Smooth muscle cell of the brain vasculature (primary cell): ENCODE measurements at places on chromosomes 16 and 17.

- DNase-seq = no peak
Observed at GRCh38 chr17:35171834-35172233, 22.4 kb downstream of the SLC35G3 start.

DNA sequence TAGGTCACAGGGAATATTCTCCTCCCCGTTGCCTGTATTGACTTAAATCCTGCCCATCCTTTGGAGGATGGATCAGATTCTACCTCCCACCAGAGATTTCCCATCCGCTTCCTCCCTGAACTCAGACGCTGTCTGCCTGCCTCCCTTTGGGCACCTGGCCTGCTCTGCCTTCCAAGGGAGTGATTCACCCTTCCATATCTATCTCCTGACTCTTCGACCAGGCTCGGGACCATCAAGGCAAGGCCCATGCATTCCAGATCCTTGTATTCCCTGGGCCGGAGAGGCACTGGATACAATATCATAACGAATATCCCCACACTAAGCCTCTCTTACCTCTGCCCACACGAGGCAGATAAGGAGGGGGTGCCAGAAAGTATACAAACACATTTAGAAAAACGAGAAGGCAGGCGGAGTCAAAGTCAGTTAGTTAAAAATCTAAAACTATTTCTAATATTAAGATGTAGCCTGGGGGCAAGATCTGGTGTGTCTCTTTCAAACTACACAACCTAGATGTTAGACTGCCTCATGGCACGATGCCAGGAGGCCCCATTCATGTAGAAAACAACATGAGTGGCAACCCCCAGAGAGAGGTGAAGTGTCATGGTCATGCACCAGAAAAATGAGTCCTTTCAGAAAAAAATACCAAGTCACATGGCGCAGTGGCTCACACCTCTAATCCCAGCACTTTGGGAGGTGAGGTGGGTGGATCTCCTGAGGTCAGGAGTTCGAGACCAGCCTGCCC is 9.2 kb downstream of the PMP22 start:
- no peak for DNase-seq

- DNase-seq = peak; percentile 98
Observed at GRCh38 chr17:59837308-59838051, 55.3 kb downstream of the TUBD1 start.

GRCh38 chr16:29835926-29836325 is 15.7 kb downstream of the MVP start:
- no peak for DNase-seq

DNA sequence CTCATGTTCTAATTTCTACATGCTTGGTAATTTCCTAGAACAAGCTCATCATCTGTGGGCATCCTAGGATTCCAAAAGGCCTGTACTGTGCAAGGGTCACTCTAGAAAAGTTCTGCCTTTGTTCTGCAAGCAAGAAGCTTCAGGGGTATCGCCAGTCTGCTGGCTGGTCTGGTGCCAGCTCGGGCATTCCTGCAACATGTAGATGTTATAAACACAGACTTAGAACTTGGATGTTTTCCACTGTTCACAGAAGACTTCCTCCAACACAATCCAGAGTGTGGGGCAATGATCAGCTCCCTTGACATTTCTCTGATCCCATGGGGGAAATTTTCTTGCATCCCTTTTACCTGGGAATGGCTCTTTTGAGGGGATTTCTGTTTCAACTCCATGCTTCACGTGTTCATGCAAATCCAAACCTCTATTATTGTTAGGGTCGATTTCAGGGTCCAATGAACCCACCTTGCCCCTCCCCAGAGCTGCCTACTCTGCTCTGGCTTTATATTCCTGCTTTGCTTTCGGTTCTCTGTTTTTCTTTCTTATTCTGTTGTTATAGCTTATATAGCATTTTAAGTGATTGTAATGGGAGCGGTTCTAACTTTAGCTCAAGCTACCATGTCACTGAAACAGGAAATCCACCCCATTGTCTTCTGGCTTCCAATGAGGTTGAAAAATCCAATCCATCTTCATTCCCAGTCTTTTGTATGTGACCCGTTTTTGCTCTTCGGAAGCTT is 25.3 kb downstream of the UBE2O start:
- DNase-seq = no peak

DNA sequence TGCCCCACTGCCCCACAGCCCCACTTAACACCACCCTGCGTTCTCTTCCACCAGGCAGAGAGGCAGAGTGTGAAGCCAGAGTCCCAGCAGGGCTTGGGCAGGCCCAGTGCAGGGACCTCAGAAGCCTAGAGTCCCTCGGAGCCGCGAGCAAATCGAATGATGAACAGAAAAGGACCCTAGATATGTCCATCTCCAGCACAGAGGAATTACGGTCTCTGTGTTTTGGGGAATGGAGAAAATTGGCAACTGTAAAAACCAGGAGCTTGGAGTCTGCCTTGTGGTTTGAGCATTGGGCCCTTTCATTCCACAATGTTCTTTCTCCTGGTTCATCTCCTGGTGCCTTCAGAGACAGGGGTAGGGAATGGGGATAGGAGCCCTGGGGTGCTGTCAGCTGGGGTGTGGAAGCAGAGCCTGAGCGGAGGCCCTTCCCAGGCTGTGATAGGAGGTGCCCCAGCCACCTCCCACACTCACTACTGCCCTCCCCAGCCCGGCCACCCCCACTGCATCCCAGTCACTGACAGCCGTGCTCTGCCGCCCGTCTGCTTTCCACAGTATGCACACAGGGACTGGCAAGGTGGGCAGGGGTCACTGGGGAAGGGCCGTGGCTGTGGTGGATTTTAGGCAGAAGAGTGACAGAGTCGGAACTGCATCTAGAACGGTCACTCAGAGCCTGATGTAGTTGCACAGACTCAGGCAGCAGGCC is 26.7 kb downstream of the TBX4 start:
- DNase-seq = no peak

DNA sequence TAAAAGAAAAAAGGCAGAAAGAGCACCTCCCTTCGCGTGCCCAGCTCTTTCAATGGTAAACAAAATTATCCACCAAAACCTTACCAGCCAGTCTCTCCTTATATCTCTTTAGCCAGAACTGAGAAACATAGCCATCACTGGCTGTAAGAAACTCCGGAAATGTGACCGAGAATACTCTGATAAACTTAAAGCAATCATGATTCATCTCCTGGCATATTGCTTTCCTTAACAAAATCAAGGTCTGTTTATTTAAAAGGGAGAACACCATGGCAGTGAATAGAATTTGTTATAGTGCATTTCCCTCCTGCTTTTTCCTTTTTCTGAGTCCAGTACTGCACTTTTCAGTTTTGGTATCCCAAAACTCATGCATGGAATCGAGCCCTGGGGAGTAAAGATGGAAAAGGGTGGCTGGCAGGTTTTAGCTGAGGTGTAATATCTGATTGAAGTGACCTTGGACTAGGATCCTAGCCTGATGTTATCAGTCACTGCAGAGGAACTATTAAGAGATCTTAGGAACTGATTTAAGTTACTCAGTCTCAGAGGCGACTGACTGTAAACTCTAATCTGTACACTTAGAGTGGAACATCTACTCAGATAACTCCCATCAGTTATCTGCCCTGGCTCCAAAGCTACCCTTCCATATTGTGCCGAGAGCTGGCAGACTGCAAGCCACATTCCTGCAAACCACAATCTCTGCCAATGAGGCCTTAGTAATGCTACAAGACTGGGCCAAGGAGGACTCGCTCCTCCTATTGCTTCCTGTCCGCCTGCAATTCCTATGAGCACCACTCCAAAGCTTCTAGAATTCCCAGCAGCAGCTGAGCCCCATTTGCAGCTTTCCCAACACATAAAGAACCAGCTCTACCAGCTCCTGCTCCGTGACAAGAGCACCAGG is 7.4 kb upstream of the COX10 start:
- DNase-seq = no peak

DNA sequence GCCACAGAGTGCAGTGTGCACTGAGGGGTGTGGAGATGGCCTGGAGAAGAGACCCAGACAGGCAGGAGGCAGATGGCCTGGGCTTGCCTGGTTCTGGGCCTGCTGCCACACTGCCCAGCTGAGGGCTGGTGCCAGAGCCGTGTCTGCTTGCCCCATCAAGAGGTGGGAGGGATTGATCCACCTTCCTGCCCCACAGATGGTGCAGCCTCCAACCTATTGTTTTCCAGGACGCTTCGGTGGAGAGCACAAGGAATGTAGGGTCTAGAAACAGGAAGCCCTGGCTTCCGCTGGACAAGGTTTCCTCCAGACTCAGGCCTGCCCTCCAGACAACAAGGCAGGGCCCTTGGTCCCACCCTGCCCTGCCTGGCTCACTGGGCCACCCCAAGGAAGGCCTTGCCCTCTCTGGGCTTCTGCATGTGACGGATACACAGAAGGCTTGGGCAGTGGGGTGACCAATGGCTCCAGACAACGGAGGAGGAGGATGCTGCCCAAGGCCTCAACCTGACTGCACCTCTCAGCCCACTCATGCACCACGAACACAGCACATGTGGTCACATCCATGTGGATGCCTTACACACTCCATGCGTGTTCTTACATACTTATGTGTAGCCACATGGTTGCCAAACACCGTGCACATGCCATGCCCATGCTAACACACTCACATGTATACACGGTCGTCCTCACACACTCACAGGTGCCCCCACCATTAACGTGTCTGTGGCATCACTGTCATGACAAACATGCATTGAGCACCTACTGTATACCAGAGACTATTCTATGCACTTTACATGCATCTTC is 6.5 kb upstream of the CDH5 start:
- no peak for DNase-seq

DNA sequence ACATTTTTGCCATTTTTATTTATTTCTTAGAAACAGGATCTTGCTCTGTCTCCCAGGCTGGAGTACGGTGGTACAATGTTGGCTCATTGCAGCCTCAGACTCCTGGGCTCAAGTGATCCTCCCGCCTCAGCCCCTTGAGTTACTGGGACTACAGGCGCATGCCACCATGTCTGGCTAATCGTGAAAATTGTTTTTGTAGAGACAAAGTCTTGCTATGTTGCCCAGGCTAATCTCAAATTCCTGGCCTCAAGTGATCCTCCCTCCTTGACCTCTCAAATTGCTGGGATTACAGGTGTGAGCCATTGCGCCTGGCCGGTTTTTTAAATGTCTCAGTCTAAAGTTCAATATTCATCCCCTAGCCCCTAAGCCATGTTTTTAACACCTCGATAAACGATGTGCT is 182.8 kb upstream of the CACNG3 start:
- no peak for DNase-seq

DNA sequence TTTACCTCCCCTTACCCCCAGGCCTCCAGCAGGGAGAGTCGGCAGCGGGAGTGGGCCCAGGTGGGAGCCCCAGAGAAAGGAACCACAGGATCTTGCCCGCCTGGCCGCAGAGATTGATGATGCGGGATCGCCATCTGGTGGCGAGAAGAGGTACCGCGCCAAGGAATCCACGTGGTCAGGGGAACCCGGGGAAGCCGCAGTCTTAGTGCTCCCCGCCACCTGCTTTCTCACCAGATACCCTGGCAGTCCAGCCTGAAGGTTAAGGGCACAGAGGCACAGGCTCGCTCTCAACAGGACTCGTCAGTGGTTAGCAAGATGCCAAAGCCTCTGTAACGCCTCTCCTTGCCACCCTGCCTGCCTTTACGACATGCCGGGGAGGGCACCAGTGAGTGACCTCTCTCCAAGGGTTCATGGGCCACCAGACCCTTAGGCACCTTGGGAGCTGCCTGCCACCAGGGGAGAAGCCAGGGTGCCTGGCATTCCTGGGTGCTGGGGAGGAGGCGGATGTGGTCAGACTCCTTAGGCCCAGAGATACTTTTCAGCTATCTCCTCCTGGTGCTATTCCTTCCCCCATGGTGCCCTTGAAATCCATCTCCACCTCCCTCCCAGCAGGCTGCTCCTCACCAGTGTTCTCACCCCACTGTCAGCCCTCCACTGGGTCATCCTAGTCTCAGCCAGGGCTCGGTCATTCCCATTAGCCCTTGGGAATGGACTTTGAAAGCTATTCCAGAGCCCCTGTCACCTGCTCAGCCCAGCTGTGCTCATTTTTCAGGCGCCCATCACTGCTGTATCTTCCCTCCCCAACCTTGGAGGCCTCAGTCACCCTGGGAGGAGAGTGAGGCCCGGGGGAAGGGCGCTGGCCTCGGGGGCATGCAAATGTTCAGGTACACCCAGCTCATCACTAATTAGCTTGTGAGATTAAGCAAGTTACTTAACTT is 5.5 kb upstream of the RHBDF2 start:
- DNase-seq = no peak

DNA sequence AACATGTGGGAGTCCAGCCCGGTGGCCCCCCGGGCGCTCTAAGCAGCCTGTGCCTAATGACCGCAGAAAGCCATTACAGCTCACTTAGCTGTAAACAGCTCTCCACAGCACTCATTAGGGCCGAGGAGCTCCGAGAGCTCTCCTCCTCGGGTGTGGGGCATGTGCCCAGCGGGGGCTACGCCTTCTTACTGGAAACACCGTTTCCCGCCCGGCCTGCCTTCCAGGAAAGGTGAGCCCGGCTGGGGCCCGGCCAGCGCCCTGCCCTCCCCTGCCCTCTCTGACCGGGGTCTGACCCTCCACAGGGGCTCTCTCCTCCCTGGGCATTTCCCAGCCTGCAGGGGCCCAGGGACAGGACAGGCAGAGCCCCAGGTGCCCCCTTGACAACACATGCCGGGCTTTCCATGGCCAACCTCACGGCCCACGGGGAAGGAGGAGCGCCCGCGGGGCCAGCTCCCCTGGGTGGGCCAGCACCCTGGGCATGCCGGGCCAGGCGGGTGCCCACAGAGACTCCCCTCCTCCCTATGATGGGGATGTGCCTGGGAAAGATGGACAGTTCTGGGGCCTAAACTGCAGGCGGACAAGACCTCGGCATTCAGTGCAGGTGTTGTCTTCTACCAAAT is 72.6 kb downstream of the SDK2 start:
- DNase-seq = no peak

DNA sequence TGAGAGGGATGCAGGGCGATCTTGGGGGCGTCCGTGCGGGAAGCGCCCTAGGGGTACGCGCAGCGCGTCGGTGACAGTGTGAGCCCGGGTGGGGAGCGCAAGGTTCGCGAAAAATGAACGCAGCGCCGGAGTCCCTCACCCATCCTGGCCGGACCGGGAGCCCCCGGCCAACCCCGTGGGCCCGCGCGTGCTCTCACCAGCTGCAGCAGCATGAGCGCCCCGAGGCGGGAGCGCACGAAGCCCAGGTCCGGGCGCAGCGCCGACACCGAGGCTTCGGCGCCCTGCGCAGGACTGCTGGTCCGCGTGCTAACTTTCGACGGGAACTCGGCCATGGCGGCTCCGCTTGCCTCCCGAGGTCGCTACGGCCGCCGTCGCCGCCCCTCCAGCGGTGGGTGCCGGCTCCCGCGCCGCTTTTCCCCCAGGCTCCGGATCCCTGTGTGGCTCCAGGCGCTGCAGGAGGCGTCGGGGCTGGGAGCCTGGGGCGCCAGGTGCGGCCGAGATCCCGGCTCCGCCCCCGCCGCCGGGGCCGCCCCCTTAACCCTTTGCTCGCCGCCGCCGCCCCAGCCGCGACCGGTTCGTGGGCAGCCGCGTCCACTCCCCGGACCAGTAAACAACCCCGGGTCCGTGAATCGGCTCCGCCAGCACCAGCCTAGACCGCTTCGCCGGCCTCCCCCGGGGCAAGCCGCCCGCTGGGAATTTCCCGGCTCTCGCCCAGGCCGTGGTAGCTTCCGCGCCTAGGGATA is at the start of gene PLLP:
TSS of gene PLLP (minus strand) at position 464 of the 743 bp plus-strand sequence. CDS start at position 332, 132 bp downstream.
- no peak for DNase-seq

DNA sequence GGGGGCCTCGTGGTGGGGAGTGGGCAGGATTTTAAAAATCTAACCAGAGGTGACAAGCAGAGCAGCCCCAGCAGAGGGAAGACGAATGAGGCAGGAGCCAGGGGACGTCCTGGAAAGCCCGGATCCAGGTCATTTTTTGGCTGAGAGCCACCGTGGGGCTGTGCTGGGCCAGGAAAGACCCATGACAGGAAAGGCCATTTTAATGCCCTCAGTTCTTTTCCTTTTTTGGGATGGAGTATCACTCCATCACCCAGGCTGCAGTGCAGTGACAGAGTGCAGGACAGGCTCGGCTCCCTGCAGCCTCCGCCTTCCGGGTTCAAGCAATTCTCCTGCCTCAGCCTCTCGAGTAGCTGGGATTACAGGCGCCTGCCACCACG is 30.5 kb upstream of the JPH3 start:
- DNase-seq = no peak
